ENCODE measurements at places on chromosomes 16 and 17.

DNA sequence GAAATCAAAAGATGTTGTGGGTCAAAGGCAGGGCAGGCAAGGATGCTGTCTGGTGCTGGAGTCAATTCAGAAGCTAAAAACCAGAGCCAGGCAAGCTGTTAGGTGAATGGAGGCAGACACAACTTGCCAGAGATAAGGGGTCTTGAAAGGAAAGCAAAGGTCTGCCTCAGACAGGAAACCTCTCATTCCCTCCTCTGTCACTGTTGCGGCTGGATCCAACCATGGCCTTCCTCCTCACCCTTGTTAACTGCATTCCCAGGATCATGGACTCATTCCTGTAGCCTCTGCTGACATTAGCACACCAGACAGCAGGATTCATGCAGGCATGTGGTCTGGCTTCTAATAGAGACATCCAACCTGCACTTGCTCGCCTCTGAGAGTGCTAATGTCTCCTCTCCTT is 186.7 kb upstream of the HS3ST3A1 start:
- DNase-seq, result no peak

DNA sequence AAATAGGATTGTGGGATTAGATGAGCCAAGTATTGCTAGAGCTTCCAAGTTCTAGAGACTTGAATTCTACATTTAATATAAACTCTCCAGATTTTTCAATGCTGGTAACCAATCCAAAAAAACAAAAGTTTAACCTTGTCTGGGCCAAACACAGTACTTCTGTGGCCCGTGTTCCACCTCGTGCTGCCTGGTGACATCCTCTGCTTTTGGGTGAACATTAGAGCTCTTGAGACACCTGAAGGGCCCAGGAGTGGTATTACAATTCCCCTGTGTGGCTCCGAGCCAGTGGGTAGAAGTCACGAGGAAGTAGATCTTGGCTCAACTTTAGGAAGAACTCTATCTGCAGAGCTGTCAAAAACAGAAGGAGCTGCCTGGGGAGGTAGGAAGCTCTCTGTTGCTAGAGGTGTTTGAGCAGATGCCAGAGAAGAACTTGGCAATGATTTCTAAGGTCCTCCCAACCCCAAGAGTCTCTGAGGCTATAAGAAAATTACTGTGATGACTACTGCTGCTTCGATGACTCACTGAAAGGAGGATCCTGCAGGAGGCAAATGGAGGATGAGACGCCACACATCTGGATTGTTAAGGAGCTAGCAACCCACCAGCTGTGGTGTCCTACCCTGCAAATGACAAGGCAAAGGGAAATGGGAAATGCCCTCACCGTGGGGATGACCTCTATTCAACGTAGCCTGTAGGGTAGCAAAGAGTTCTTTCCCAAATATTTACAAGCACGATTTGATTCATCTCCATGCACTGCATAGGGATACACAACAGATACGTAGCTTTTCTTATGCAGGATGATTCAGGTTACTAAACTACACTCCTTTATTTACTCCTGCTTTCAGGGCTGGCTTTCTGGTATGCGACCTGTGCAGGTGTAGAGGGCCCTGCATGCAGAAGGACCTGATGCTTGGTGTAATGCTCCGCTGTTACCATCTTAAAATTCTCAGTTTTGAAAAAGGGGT is 45.8 kb upstream of the GAS7 start:
- no peak for DNase-seq

GRCh38 chr16:77913738-77914253 is 108.6 kb upstream of the CLEC3A start:
- no peak for DNase-seq

DNA sequence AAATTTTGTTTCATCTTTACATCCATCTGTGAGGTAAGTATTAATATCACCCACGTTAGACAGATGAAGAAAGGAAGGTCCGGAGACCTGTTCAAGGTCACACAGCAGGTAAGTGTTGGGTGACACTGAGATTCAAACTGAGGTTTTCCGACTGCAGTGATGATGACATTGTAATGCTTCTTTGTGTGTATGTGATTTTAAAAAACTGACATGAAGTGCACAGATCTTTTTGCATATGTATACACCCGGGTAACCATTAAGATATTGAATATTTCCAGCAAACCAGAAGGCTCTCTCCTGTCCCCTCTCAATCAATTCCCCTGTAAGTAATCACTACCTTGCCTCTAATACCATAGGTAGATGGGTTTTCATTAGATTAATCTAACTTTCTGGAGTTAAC is 1.5 kb upstream of the TANC2 start:
- DNase-seq, result no peak

Measured in renal cortical epithelial cell (primary cell).